ENCODE measurements at places on chromosomes 12 and 14.

DNA sequence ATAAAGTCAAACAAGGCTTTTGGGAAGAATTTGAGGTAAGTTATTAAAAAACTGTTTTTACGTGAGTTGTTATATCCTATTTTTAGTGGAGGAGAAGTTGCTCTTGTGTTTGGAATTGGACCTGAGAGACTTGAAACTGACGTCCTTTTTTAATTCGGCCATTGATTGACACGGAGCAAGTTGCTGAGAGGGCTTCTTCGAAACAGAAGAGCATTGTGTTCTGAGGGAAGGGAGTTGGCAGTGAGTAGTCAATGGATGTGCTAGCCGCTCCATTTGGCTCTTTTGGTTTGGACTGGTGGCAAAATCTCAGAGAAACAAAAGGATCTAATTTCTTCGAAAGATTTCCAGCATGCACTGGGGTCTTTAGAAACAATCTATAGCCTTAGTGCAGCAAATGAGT lies 37.3 kb downstream of the PTPN11 start:
- DNase-seq: no peak

DNA sequence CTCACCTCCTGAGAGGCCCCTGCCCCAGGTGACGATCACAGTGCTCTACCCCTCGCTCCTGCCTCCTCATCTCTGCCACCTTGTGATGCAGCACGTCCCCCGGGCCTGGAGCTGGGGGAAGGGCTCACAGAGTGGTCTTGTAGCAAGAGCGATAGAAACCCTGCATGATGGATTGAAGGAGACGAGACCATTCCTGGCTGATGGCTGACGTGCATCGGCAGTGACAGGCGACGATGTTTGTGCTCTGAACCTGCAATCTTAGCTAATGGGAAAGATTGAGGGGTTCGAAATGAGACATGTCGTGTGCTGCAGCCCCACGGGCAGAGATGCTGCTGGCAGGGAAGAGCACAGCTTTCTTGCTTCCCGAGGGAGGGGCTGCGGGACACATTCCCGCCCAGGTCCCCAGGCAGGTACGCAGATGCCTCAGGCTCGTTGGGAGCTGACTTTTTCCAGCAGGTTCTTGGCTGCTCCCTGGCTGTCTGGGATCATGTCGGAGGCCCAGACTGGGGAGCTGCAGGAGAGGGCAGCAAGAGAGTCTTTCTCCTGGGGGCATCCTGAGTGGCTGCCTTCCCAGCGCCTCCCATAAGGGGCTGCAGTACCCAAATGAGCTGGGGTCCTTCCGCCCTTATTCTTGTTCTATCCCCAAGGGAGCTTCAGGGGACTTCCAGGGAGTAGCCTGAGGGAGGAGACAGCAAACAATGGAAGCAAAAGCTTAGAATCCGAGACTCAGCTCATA lies 38.7 kb upstream of the GPATCH2L start:
- DNase-seq: no peak

- no peak for DNase-seq
Observed at GRCh38 chr12:49342914-49343731, 3.6 kb upstream of the DNAJC22 start.

DNA sequence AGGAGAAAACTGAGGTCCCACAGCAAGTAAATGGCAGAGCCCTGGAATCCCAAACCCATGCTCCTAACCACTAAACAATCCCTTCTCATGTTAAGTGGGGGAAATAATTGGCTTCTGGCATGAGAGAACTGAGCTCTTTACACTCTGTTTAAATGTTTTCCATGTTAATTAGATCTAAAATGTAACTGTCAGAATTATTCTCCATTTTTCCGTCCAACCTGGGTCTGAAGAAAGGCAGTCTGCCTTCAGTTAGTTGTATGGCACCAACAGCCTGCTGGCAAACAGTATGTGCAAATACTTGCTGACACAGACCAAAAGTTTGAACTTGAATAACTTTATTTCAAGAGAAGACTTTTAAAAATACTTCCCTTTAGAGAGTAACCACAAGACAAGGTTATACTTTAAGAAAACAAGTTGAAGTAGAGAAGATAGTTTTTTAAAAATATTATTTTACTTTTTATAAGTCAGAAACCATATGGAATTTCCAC lies 59.7 kb downstream of the E2F7 start:
- no peak for DNase-seq

- no peak for DNase-seq
Observed at GRCh38 chr12:110179291-110179690, 55.1 kb downstream of the IFT81 start.

- DNase-seq: no peak
Observed at GRCh38 chr12:117850048-117850447, 118.7 kb downstream of the KSR2 start.

DNA sequence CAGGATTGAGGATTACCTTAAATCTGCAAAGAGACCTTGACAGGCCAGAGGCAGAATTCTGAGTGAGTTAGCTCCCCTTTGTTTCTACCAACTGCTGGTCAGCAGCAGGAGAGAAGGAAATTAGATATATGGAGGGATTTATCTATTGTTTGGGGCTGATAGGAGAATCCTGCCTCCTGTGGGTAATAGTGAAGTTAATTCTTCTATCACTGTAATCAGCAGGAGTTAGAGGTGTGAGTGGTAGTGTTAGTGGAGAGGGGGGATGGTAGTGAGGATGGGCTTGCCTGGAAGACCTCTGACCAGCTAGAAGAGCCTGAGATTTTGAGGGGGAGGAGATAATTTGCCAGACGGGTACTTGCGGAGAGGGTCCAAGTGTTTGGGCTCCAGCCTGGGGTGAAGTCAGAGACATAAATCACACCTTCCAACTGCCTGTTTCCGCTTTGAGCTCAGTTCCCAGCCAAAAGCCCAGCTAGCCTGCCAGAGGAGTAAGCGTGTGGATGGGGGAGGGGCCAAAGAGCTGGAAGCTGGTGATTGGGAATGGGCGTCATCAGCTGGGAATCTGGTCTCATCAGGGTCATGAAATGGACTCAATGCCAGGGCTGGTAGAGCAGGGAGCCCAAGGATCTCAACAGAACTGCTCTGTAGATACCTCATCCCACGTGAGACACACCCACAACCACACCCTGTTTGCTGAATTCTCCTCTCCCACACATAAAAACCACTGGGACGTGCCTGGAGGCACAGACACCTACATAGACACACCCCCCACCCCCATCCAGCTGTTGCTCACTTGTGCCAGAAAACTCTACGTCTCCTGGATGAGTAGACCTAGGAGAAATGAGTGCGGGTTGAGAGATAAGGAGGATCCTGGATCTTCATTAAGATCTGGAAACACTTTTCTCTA lies 13.1 kb upstream of the ITGA5 start:
- DNase-seq: no peak

- no peak for DNase-seq
Observed at GRCh38 chr12:130992979-130993538, 39.4 kb downstream of the ADGRD1 start.

- DNase-seq: no peak
Observed at GRCh38 chr14:53519137-53519536, 366.0 kb upstream of the DDHD1 start.

DNA sequence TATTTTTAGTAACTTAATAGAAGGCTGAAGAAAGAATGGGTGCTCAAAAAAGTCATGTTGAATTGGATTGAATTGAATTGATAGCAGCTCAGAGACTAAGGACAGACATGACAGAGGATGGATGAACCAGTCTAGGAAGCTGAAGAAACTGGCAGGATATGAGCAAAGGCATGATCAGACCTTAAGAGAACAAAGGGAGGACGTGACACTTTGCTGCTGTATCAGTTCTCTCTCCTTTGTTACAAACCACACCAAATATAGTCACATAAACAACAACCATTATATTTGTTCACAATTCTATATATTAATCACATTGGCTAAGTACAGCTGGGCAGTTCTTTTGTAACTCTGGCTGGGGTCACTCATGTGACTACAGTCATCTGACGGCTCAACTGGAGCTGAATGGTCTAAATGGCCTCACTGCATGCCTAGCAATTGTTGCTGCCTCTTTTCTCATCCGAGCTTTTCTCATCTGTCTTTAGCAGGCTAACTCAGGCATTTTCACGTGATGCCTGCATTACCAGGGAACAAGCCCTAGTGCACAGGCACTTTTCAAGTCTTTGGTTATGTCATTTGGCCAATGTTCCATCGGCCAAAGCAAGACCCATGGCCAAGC lies 355.0 kb downstream of the ETNK1 start:
- no peak for DNase-seq
